ENCODE measurements at places on chromosomes 6 and 20.
A peak's percentile ranks its signal among the peaks of the same experiment; 100 is the strongest.

DNA sequence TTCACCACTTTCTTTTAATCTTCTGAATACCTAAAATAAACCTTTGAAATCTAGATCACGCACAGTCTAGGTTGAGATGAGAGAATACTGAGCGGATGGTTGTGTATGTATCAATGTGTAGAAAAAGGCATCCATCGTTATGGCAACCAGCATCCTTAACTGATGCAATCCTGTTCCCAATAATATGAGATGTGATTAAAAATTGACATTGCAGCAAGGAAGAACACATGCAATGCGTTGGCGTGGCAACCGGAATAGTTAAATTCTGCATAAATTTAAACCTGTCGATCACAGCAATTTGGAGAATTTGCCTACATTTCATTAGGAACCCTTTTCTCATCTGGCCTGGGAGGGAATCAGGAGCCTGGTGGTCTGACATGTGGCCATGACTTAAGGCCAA lies 1.3 kb upstream of the L3MBTL1 start:
- DNase-seq: no peak

DNA sequence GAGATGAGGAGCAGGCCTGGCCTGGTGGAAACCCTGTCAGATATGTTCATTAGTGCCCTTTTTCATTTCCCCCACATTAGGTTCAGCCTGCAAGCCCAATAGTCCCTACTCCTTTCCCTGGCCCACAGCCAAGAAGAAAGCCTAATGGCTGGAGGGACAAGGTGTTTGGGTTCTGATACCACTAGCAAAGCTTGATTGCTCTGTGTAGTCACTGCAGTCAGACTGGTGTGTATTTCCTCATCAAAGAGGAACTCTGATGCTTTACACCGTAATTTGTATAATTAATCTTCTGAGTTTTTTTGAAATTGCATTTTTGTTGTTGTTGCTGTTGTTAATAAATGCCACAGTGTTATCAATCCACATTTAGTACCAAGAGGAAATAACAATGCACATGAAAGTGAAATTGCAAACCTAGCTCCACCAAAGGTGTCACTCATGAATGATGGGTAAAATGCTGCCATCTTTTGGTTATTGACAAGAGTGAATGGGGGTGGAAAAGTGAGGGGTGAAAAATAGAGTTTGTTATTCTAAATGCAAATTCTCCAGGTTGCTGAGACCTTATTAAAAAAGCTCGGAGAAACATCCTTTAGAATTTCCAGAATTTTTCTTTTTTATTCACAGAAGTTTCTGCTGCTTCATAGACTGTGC lies 320.2 kb upstream of the POU3F2 start:
- DNase-seq: no peak

DNA sequence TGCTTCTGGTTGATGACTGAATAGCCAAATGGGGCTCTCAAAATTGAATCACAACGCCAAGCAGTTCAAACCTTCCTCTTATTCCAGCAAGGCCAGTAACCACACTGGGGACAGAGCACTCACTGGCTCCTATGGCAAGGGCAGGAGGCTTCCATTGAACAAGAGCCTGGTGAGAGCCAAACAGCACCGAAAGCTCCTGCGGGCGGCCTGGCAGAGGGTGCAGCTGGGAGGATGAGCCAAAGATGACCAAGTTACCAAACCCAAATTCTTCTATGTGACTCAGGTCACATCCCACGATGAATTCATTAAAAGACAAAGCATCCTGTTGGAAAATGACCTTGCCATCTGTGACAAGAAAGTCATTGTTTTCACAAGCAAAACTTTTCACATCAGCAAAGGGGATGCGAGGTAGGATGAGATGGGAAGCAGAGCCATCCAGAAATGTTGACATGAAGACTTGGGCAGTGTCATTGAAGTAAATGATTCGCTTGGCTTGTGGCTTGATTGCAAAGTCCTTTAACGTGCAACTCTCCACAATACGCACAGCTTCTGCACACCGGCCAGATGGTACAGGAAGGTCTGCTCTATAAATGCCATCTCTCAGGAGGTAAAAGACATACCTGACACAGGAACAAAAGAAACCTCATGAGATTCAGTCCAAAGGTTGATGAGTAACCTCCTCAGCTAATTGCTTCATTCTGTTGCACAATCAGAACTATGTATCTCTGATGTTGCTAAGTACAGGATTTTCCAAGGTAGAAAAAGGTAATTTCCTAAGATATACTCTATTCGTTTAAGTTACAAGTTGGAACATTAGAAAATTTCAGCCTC lies 36.3 kb downstream of the ROS1 start:
- DNase-seq: no peak

- no peak for DNase-seq
Measured at GRCh38 chr6:96345501-96345900, 176.1 kb upstream of the UFL1 start.

- DNase-seq: no peak
Measured at GRCh38 chr6:165876588-165876987, 213.5 kb upstream of the PDE10A start.

GRCh38 chr20:45902199-45902701 lies 9.7 kb downstream of the PLTP start:
- DNase-seq: no peak

DNA sequence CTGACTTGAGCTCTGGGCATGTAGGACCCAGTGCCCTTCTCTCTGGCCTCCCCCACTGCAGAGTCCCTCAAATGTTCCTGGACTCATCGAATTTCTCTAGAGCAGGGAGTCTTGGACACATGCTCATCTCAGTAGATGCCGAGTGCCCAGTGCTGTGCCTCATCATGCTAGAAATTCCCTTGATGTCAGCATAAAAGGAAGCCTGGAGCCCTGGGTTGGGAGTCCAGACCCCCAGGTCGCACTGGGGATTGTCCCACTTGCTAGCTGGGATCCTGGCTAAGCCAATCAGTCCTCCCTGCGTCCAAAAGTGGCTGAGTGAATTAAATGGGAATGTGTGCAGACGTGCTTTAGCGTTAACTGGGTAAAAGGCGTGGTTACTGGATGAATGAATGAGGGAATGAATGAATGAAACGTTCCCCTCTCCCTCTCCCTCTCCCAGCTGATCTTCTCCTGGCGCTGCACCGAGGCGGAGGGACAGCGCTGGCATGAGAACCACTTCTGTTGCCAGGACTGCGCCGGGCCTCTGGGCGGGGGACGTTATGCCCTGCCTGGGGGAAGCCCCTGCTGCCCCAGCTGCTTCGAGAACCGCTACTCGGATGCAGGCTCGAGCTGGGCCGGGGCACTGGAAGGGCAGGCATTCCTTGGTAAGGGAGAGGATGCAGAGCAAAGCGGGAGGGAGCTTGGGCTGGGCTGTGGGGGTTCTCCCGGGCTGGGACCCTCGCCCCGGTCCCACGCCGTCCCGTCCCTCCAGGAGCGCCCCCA lies 1.6 kb upstream of the TOMM6 start:
- DNase-seq: no peak

DNA sequence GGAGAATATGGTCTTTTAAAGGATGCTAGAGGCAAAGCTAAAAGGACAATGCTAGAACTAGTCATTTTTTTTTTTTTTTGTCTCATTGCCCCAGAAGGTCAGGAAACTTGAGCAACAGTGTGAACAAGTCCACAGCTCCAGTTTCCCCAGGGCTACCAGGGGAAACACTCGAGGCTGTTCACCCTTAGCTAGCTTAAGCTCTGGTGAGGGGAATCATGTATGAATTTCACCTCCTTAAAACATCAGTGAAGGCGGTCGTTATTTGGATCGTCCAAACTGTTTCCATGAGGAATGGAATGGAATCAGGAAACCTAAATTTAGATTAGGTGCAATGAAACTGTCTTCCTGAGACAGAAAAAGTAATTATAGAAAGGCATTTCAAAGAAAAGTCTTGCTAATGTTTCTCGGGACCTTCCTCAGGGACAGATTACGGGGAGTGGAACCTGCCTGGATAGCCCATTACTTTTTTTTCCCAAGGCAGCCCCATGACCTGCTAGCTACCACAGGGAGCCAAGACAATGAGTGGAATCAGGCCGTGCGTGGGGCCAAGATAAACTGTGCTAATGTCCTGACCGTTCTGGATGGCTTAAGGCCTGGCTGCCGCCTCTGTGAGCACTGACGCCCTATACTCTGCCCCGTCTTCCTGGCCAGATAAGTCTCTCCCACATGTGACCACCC lies 164.8 kb upstream of the SGK1 start:
- no peak for DNase-seq

DNA sequence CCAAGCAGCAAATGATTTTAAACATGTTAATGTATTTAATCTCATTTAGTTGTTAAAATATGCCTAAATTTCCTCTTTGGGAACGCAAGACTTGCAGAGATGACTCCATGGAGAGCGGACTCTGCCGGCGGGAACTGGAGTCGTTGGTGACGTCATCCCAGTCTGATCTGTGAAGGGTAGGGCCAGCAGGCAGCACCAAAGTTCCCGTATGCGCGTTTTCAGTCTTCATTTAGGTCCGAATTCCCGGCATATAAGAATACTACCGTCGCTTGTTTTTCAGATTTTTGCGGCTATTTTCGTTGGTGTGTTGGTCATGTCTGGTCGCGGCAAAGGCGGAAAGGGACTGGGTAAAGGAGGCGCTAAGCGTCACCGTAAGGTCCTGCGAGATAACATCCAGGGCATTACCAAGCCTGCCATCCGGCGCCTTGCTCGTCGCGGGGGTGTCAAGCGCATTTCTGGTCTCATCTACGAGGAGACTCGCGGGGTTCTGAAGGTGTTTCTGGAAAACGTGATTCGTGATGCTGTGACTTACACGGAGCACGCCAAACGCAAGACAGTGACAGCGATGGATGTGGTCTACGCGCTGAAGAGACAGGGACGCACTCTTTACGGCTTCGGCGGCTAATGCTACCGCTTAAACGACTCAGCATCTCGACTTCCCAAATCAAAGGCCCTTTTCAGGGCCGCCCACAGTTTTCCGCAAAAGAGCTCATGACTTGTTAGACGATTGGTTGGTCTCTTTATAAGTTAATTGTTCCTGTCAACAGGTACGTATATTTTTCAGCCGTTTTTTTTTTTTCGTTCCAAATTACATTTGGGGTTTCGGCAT lies 117.3 kb downstream of the HFE start:
- DNase-seq: peak; percentile 99

DNA sequence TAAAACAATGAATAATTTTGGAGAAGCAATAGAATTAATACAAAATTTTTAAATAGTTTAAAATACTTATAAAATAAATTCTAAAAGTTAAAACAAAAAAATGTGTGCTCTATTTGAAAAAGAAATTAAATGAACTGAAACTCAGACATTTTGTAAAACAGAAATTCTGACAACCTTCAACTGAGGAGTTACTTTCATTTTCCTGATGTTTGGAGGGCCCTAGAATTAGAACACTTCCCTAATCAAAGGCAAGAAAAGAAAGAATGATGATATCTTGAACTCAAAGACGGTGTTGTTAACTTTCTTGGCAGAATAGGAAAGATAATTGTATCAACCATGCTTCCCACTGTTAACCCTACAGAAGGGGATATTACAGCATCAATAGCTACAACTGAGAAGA lies 27.9 kb downstream of the SNX14 start:
- no peak for DNase-seq

DNA sequence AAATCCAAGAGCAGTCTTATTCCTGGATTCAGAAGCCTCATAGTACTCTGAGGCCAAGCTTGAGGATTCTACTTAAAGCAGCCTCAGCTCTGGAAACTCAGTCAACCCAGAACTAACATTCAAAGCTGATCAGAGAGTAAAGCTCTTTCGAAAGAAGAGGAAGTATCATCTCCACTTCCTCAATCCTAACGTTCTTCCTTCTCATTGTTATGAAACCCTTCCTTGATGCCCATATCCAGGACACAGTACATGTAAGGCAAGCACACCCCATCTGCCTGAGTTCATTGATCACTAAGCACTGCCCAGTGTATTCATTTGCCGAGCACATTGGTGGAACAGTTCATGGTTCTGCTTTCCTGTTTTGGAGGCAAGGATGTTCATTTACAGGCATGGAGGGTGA lies at the start of gene IPCEF1:
IPCEF1 (minus strand) TSS at position 114 of the 400 bp plus-strand sequence. CDS start 90,856 bp downstream, outside the sequence.
- DNase-seq: no peak
